ENCODE measurements at places on chromosomes 1 and 21.

DNA sequence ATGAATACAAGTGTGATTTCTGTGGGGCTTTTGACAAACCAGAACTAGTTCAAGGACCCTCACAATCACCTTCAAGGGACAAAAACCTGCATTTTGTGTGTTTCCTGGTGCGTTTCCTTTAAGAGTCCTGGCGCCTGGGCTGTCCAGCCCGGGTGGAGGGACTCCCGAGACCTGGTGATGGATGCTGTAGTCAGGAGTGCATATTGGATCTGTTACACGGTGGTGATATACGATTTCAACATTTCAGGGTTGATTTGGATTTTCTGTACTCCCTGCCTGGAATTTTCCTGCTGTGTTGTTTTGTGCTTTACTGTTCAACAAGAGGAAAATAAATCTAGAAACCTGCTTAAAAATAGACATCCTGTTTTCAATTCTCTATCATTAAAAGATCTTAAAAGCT is 162.0 kb downstream of the KIF26B start:
- no peak for DNase-seq

GRCh38 chr1:17933501-17933900 is 174.1 kb upstream of the IGSF21 start:
- DNase-seq = no peak

GRCh38 chr1:149942207-149942606 is 5.5 kb upstream of the MTMR11 start:
- DNase-seq = no peak

DNA sequence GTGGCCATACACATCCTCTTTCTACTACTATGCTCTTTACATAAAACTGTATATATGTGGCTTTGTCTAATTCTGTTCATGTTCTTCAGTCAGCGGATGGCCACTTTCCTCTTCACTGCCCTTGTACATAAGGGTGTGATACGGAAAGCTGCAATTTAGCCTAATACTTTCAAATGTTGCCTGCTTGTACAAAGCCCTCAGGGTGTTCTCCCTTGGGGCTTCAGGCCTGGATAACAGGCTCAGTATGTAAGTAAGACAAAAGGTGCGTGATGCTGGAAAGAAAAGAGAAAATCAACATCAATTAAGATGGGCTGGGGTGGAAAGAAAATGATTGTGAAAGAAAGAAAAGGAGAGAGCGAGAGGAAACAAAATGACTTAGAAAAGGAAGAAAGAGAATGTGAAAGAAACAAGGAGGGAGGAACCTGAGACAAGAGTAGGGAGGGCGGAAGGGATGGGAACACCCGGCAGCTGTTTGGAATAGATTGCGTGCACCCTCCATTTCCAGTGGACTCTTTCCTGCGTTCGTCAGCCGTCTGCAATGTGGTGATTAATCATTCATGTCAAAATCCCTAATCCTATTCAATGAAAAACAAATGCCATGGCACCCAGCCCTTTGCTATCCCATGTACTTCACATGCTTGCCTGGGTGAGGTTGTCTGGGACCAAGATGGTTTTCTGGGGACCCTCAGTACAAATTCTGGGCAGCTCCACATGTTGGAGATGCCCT is 553.6 kb downstream of the NUF2 start:
- no peak for DNase-seq

GRCh38 chr1:54096877-54097240 is 43.5 kb downstream of the TCEANC2 start:
- DNase-seq = no peak

DNA sequence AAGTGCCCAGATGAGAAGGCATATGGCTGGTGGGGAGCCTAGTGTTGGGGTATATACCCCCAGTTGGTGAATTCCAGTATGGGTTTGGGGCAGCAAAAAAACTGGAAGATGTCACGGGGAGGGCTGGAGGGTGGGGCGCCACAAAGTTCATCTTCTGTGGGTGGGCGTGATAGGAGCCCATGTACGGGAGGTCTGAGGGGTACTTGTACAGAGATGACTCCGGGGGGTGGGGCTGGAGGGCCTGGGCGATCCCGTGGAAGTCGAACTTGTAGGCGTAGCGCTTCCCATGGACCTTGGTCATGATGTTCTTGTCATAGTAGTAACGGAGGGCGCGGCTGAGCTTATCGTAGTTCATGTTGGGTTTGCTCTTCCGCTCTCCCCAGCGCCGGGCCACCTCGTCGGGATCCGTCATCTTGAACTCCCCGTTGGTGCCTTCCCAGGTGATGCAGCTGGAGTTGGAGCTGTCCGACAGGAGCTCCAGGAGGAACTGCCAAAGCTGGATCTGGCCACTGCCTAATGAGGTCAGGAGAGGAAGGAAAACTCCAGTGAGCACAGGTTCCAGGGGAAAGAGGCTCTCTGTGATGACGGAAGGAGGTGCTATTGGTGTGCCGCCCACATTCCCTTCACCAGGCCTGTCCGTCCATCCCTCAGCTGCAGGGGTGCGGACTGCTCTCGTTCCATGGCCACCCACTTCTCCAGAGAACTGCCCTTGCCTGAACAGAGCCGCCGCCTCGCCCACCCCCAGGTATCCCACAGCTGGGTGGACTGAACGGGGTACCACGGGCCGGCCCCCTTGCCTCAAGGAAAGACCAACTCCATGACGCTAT is 114.7 kb downstream of the ERG start:
- no peak for DNase-seq

DNA sequence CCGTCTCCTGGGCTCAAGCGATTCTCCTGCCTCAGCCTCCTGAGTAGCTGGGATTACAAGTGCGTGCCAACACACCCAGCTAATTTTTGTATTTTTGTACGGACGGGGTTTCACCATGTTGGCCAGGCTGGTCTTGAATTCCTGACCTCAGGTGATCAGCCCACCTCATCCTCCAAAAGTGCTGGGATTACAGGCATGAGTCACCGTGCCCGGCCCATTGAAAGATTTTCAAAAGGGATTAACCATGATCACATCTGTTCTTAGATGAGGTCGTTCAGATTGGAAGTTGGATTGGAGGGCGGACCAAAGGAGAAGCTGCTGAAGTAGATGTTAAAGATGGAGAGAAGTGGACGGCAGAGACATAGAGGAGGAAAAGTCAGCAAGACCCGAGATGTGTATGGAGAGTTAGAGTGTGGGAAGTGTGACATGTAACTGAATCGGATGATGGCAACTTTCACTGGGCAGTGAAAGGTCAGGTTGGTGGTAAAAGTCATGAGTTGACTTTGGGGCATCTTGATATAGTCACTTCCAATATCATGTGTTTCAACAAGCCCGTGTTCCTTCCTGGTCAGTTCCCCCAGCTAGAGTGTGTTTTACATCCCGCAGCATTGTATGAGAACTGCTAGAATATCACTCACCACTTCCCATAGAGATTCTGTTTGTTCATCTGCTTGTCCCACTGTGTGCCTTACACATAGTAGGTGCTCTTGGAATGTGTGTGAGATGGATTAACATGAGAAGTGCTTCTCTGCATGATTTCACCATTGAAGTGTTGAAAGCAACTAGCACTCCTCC is 54.4 kb upstream of the TINAGL1 start:
- no peak for DNase-seq

GRCh38 chr1:53683986-53684740 is 54.8 kb downstream of the GLIS1 start:
- DNase-seq = no peak

DNA sequence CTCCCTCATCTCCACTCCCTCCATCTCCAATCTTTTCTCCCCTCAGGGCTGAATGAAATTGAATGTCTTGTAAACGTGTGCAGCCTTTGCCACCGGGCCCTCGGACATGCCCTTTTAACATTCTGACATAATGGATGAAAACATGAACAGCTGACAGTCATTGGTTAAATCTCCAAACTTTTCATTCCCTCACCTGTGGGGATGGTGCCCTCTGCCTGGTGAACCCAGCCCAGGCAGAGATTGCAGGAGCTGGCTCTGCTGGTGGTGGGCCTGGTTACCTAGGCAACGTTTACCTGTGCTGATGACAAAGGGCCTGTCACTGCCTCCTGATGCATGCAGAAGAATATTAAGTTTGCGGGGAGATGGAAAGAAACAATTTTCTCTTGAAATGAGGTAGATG is 21.3 kb downstream of the ST6GALNAC3 start:
- no peak for DNase-seq

- DNase-seq = no peak
Measured at GRCh38 chr1:38656726-38657125, 202.8 kb downstream of the RRAGC start.
